ENCODE measurements at places on chromosomes 12 and 14.
A peak's percentile ranks its signal among the peaks of the same experiment; 100 is the strongest.

DNA sequence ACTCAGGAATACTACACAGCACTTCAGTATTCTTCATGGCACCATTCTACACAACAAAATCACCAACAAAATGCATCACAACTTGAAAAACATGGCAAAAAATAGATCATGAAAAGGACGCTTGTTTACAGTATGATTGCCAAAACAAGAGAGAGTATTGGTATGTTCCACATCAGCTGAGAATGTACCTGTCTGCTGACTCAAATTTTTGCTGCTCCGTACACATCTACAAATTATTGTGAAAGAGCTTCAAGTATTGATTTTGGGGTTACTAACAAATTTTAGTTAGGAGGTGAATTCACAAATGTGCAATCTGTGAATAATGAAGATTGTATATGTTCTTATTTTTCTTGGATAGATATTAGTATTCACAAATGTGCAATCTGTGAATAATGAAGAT lies 105.4 kb downstream of the GPHN start:
- DNase-seq, result no peak
- H3K36me3 ChIP-seq, result no peaks in the 10 kb centered on the region
- H3K4me1 ChIP-seq, result no peaks in the 10 kb centered on the region
- H3K4me3 ChIP-seq, result no peak overlapping the region
- no peaks in the 10 kb centered on the region for H3K27me3 ChIP-seq
- no peak overlapping the region for H3K27ac ChIP-seq

DNA sequence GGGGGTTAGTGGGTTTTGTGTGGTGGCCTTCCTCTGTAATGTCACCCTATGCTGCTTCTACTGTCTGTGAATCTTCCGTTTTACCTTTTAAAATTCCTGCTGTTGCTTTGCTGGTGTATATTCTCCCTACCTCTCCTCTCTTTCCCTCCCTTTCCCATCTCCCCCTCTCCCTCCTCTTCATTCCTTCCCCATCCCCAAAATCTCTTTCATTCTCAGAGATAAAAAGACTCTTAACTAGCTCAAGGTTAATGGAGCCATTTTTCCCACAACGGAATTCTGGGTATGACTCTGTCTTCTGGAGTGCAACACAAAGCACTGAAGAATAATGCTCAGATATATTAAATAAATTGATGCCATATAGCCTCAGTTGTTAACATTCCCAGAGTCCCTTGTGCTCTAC lies 148.1 kb downstream of the EGLN3 start:
- no peak overlapping the region for H3K27ac ChIP-seq
- H3K27me3 ChIP-seq, result peaks cover 36% of the 10 kb centered on the region
- H3K36me3 ChIP-seq, result no peaks in the 10 kb centered on the region
- H3K4me3 ChIP-seq, result no peak overlapping the region

DNA sequence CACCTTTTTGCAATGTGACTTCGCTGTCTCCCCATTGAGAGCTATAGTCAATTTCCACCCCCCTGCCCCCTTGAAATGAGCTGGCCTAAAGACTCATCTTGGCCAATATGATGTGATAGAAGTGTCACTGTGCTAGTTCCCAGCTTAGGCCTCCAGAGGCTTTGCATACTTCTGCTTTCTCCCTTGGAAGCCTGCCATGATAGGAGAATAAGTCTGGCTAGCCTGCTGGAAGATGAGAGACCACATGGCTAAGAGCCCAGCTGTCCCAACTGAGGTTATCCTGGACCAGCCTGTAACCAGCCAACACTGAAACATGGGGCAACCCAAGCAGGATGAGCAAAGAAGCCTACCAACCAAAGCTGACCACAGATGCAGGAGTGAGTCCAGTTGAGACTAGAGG lies 196.9 kb downstream of the GRIN2B start:
- DNase-seq, result no peak
- H3K4me3 ChIP-seq, result no peak overlapping the region
- no peaks in the 10 kb centered on the region for H3K36me3 ChIP-seq
- no peaks in the 10 kb centered on the region for H3K27me3 ChIP-seq

GRCh38 chr14:91144425-91145145 lies 30.7 kb downstream of the DGLUCY start:
- H3K4me1 ChIP-seq, result peaks cover 3% of the 10 kb centered on the region
- no peak for DNase-seq
- H3K27ac ChIP-seq, result no peak overlapping the region

GRCh38 chr12:27472604-27473003 lies 26.1 kb downstream of the SMCO2 start:
- H3K4me1 ChIP-seq, result no peaks in the 10 kb centered on the region
- DNase-seq, result no peak

- no peaks in the 10 kb centered on the region for H3K36me3 ChIP-seq
- no peak for DNase-seq
- H3K27me3 ChIP-seq, result no peaks in the 10 kb centered on the region
- no peaks in the 10 kb centered on the region for H3K4me1 ChIP-seq
- H3K27ac ChIP-seq, result no peak overlapping the region
- no peak overlapping the region for H3K4me3 ChIP-seq
Measured at GRCh38 chr12:20547816-20548575, 147.1 kb upstream of the SLCO1C1 start.

DNA sequence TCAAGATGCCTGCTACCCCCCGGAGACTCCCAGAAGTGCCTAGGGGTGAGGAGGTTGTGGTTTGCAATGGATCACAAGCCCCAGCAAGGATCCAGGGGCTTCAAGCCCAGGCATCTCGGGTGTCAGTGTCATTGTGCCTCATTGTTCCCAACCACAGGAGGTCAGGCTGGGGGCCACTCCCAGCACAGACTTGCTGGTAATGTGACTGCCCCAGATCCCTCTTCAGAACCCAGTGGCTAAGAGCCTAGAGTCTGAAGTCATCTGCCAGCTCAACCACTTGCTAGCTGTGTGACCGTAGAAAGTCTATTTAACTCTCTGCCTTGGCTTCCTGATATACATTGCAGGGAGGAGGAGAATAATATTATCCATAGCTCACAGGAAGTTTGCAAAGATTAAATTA lies 7.7 kb upstream of the ASB2 start:
- H3K4me1 ChIP-seq, result peaks cover 4% of the 10 kb centered on the region
- no peaks in the 10 kb centered on the region for H3K36me3 ChIP-seq
- H3K27ac ChIP-seq, result no peak overlapping the region
- H3K4me3 ChIP-seq, result no peak overlapping the region

DNA sequence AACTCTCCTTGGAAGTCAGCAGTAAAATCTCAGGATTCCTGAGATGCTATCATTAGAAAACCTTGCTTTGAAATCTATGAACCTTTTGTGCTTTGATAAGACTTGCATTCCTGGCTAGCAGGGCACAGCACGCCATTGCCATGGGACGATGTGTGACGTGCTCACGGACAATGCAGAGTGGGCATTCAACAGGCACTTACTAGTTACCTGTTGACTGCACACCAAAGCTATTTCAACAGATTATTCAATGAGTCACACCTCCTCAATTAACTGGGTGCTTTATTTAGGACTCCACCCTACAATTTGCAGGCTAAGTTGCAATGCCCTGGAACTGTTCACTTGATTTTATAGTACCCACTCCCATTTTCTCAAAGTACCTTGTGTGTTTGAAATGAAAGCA lies 11.3 kb downstream of the NOS1 start:
- H3K36me3 ChIP-seq, result no peaks in the 10 kb centered on the region
- no peak overlapping the region for H3K4me3 ChIP-seq
- H3K27ac ChIP-seq, result peak overlapping the region; percentile 69
- peaks cover 13% of the 10 kb centered on the region for H3K4me1 ChIP-seq
- DNase-seq, result no peak

DNA sequence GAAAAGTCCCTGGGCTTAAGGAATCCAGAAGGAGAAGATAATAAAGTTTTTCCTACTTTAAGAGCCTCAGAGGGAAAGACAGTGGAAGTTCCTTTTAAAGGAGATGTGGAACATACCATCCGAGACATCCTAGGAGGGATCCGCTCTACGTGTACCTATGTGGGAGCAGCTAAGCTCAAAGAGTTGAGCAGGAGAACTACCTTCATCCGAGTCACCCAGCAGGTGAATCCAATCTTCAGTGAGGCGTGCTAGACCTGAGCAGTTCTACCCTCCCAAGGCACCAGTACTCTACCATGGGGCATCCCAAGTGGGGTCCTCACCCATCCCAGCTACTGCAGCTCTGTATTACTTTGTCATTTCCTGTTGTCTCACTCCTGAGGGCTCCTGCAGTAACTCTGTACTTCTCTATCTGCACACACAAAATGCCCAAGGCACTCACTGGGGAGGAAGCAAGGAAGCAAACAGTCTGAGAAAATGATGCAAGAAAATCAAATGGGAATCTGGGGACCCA lies 3.8 kb downstream of the TINF2 start:
- H3K27ac ChIP-seq, result peak overlapping the region; percentile 18
- peaks cover 31% of the 10 kb centered on the region for H3K4me1 ChIP-seq
- H3K36me3 ChIP-seq, result peaks cover 80% of the 10 kb centered on the region
- no peak overlapping the region for H3K4me3 ChIP-seq
- no peak for DNase-seq
- no peaks in the 10 kb centered on the region for H3K27me3 ChIP-seq

DNA sequence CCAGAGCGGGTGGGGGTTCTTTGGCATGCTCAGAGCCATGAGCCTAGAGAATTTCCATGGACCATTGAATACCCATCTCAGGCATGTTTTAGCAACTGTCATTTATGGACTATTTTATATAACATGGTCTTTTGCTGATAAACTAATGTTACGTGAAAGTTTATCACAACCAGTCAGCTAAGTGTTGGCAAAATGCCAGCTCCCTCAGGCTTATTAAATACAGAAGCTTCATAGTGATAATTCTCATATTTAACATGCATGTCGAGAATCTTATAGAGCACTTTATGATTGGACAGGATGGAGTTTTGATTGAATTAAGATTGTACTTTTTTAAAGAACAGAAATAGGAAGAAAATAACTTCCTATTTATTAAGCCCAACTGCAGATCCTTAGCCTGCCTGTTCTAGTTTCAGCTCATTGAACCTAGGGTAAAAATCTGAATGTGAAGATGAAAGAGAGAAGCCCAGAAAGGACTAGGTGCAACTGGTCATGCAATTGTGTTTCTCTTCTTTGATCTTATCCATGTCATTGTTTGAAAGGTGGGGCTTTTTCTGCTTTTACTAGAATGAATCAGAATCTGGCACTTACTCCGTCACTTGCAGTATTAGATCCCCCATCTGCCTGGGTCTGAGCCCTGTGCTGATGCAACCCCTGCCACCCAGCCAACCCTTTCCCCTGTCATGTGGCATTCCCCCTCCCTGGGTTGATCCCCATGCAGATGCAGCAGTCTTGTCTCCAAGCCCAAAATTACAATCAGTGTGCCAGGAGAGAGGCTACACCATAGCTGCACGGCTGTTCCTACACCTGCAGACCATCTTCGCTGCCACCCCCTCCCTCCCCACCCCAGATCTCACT lies 134.6 kb upstream of the EVL start:
- H3K27me3 ChIP-seq, result no peaks in the 10 kb centered on the region
- H3K36me3 ChIP-seq, result no peaks in the 10 kb centered on the region
- H3K4me1 ChIP-seq, result no peaks in the 10 kb centered on the region

- H3K4me3 ChIP-seq, result no peak overlapping the region
- no peak for DNase-seq
- no peak overlapping the region for H3K27ac ChIP-seq
- no peaks in the 10 kb centered on the region for H3K36me3 ChIP-seq
- H3K4me1 ChIP-seq, result no peaks in the 10 kb centered on the region
- H3K27me3 ChIP-seq, result no peaks in the 10 kb centered on the region
Measured at GRCh38 chr14:83289896-83290295, 1756.2 kb upstream of the SEL1L start.

GRCh38 chr12:117047810-117048584 lies 51.2 kb downstream of the TESC start:
- no peak overlapping the region for H3K4me3 ChIP-seq
- no peak overlapping the region for H3K27ac ChIP-seq
- no peaks in the 10 kb centered on the region for H3K4me1 ChIP-seq
- no peaks in the 10 kb centered on the region for H3K27me3 ChIP-seq
- no peak for DNase-seq

GRCh38 chr14:72070458-72070857 lies 138.2 kb downstream of the RGS6 start:
- H3K27me3 ChIP-seq, result peaks cover 27% of the 10 kb centered on the region
- no peak overlapping the region for H3K4me3 ChIP-seq
- no peak overlapping the region for H3K27ac ChIP-seq
- DNase-seq, result no peak
- no peaks in the 10 kb centered on the region for H3K4me1 ChIP-seq

DNA sequence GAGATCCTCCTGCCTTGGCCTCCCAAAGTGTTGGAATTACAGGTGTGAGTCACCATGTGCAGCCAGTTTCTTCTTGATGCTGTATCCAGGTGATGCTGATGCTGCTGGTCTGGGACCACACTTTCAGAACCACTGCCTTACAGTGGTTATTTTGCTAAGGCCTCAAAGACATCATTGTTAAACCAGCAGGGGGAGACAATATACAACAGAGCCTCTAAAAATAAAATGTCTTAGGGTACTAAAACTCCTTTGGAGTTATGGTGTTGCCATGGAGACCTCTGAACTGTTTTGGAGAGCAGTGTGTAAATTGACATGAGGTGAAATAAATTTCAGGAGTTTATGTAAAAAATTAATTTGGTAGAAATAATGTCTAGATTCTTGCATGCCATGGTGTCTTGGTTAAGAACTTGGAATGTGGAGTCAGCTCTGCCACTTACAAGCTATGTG lies 1.1 kb upstream of the ARG2 start:
- no peak for DNase-seq
- H3K27ac ChIP-seq, result no peak overlapping the region
- no peaks in the 10 kb centered on the region for H3K27me3 ChIP-seq
- H3K4me1 ChIP-seq, result peaks cover 26% of the 10 kb centered on the region

DNA sequence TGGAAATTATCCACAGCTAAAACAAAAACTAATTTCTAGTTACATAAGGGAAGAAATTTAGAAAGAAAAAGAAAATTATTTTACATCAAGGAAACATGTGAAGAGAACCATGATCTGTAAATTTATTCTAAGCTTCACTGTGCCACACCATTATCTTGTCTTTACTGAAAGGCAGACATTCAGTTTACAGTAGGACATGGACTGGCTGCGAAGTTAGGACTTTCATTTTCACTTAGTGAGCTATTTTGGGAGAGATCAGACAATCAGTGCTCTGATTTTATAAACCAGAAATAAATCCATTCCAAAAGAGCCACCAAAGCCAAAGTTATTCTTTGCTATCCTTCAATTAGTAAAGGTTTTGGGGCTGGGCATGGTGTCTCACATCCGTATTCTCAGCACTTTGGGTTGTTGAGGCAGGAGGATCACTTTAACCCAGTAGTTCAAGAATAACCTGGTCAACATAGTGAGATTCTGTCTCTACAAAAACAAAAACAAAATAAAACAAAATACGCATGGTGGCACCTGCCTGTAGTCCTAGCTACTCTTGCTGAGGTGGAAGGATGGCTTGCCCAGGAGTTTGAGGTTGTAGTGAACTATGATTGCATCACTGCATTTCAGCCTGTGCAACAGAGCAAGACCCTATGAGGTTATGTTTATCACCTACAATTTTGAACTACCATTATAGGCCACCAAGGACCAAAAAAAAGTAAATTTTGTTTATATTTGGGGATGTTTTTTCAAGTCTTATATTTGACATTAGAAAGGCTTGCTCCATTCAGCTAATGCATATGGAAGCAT lies 1084.8 kb upstream of the ATXN7L3B start:
- H3K27ac ChIP-seq, result no peak overlapping the region
- no peak overlapping the region for H3K4me3 ChIP-seq
- H3K36me3 ChIP-seq, result no peaks in the 10 kb centered on the region
- no peak for DNase-seq

GRCh38 chr12:93080452-93080851 lies 151.4 kb upstream of the EEA1 start:
- H3K27me3 ChIP-seq, result no peaks in the 10 kb centered on the region
- H3K27ac ChIP-seq, result peak overlapping the region; percentile 30
- H3K4me3 ChIP-seq, result no peak overlapping the region
- peaks cover 11% of the 10 kb centered on the region for H3K4me1 ChIP-seq

- H3K36me3 ChIP-seq, result no peaks in the 10 kb centered on the region
- no peak overlapping the region for H3K4me3 ChIP-seq
- no peaks in the 10 kb centered on the region for H3K4me1 ChIP-seq
- peaks cover 36% of the 10 kb centered on the region for H3K27me3 ChIP-seq
Measured at GRCh38 chr12:98924-99352, 32.4 kb downstream of the IQSEC3 start.

All from RWPE2 (cell line).